MCF 10A (cell line): ENCODE measurements at places on chromosomes 4 and X. TPM values are rescaled to one million over a fixed set of nuclear protein-coding genes. Genes with fewer than 3 reads are reported as not detected.

GRCh38 chrX:40931921-40932320, 153.3 kb upstream of the USP9X start:
- DNase-seq: peak; percentile 49
- H3K36me3 ChIP-seq: no peaks in the 10 kb centered on the region
- no peak overlapping the region for H3K4me3 ChIP-seq
- peaks cover 13% of the 10 kb centered on the region for H3K4me1 ChIP-seq
- peaks cover 48% of the 10 kb centered on the region for H3K27me3 ChIP-seq
- no peak overlapping the region for H3K27ac ChIP-seq

DNA sequence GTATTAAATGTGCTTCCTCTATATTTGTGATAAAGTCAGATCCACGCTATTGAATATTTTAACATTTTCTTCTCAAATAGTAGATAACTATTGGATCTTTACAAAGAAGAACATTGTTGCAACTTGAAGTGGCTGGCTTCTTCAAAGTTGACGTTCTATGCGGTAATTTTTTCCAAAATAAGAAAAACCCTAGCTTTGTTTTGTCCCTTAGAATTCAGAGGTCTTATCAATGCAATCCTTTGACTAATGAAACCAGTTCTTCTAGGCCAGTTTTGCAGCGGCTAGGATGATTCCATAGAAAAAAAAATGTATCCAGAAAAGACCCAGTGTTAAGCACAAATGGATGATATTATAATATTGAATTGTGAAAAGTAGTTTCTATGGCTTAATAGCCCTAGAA, 89.6 kb downstream of the ANTXR2 start:
- peaks cover 10% of the 10 kb centered on the region for H3K4me1 ChIP-seq
- DNase-seq: no peak

GRCh38 chrX:69028006-69028760, 137.1 kb downstream of the PJA1 start:
- no peaks in the 10 kb centered on the region for H3K36me3 ChIP-seq
- H3K4me1 ChIP-seq: peaks cover 28% of the 10 kb centered on the region
- H3K27ac ChIP-seq: peak overlapping the region; percentile 17
- H3K27me3 ChIP-seq: peaks cover 48% of the 10 kb centered on the region

DNA sequence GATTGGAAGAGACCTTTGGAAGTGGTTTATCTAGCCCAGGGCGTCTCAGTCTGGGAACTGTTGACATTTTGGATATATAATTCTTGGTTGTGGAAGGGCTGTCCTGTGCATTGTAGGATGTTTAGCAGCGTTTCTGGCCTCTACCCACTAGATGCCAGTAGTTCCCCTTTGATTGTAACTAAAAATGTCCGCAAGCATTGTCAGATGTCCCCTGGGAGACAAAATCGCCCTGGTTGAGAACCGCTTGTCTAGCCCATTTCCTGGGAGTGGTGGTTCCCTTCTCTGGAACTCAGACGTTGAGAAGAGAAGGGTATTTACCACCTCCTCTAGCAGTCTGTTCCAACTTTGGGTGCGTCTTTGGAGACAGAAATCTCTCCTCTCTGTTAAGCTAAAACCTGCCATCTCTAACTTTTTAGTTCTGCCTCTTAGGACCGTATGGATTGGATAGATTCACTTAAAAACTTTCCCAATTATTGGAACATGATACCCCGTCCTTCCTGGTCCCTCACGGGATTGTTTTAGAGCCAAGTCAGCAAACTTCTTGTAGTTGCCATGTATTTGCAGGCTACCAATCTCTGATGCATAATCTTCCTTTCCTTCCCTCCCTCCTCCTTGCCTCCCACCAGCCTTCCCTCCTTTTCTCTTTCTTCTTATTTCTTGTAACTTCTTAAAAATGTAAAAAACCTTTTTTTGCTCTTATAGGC, 13.9 kb downstream of the TMEM165 start:
- no peak overlapping the region for H3K4me3 ChIP-seq
- no peak for DNase-seq
- H3K4me1 ChIP-seq: peaks cover 15% of the 10 kb centered on the region
- H3K36me3 ChIP-seq: peaks cover 39% of the 10 kb centered on the region
- peak overlapping the region; percentile 66 for H3K27ac ChIP-seq

DNA sequence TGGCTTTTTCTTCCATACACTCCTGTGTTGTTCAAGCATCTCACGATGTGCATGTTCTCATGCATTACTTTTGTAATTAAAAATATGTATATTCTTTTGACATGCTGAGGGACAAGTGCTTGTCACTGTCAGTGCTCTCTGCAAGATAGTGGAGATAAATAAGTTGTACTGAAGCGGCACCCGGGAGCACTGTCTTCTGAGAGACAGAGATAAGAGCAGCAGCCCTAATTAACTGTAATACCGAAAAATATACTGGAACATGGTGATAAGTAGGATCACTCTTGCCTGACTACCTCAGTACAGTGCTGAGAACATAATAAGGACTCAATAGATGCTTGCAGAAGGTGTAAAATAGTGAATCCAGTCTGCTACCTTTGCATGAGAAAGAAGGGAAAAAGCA, 9.4 kb upstream of the GPR173 start:
- peaks cover 94% of the 10 kb centered on the region for H3K27me3 ChIP-seq
- no peaks in the 10 kb centered on the region for H3K36me3 ChIP-seq
- no peaks in the 10 kb centered on the region for H3K4me1 ChIP-seq
- no peak overlapping the region for H3K27ac ChIP-seq
- DNase-seq: no peak

GRCh38 chrX:12890467-12890866, 16.0 kb upstream of the TLR8 start:
- no peak overlapping the region for H3K4me3 ChIP-seq
- no peaks in the 10 kb centered on the region for H3K36me3 ChIP-seq

- H3K27ac ChIP-seq: no peak overlapping the region
- no peak overlapping the region for H3K4me3 ChIP-seq
- no peaks in the 10 kb centered on the region for H3K4me1 ChIP-seq
- no peaks in the 10 kb centered on the region for H3K36me3 ChIP-seq
- DNase-seq: no peak
Measured at GRCh38 chr4:89067417-89067816, 10.4 kb upstream of the FAM13A start.

GRCh38 chr4:71009890-71010588, 16.6 kb downstream of the DCK start:
- H3K4me3 ChIP-seq: no peak overlapping the region
- peaks cover 12% of the 10 kb centered on the region for H3K4me1 ChIP-seq
- H3K36me3 ChIP-seq: no peaks in the 10 kb centered on the region
- peak; percentile 46 for DNase-seq
- no peaks in the 10 kb centered on the region for H3K27me3 ChIP-seq

DNA sequence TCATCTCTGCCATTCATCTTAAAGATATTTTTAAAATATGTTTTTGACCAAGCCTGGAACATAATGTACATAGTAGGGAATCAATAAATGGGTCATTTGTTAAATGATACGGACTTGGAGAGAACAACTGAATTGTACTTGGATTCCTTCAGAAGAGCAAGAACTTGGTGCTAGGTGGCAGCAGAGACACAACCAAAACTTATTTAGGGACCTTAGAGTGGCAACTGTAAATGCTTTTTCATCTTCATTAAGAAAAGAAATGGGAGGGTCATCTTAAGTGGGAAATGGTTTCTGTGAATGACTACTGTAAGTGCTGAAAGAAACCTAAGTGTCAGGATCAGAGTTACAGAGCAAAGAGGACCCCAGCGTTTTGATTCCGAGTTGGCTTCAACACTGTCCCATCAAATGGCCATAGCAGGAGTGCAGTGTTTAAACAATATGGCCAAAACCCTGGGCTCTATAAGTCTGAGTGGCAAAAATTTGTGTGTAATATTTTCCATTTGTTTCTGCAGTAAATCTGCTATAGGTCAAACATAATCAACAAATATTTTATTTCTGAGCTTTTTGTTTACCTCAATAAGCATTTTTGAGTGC, 213.6 kb downstream of the PALLD start:
- no peak overlapping the region for H3K4me3 ChIP-seq
- H3K27me3 ChIP-seq: no peaks in the 10 kb centered on the region
- H3K4me1 ChIP-seq: peaks cover 16% of the 10 kb centered on the region
- peak overlapping the region; percentile 46 for H3K27ac ChIP-seq

- peaks cover 8% of the 10 kb centered on the region for H3K4me1 ChIP-seq
- no peak for DNase-seq
- H3K4me3 ChIP-seq: no peak overlapping the region
- H3K27me3 ChIP-seq: no peaks in the 10 kb centered on the region
- peak overlapping the region; percentile 70 for H3K27ac ChIP-seq
Measured at GRCh38 chr4:151173871-151174270, 74.4 kb downstream of the RPS3A start.

- peak overlapping the region; percentile 75 for H3K4me3 ChIP-seq
- peak overlapping the region; percentile 78 for H3K27ac ChIP-seq
- H3K36me3 ChIP-seq: no peaks in the 10 kb centered on the region
- DNase-seq: peak; percentile 64
- peaks cover 20% of the 10 kb centered on the region for H3K4me1 ChIP-seq
Measured at GRCh38 chr4:30720661-30721184, 554 bp downstream of the PCDH7 start.

- DNase-seq: no peak
- H3K36me3 ChIP-seq: no peaks in the 10 kb centered on the region
- no peak overlapping the region for H3K27ac ChIP-seq
- H3K27me3 ChIP-seq: peaks cover 39% of the 10 kb centered on the region
- H3K4me1 ChIP-seq: no peaks in the 10 kb centered on the region
- no peak overlapping the region for H3K4me3 ChIP-seq
Measured at GRCh38 chrX:3403748-3404147, 57.3 kb upstream of the MXRA5 start.

DNA sequence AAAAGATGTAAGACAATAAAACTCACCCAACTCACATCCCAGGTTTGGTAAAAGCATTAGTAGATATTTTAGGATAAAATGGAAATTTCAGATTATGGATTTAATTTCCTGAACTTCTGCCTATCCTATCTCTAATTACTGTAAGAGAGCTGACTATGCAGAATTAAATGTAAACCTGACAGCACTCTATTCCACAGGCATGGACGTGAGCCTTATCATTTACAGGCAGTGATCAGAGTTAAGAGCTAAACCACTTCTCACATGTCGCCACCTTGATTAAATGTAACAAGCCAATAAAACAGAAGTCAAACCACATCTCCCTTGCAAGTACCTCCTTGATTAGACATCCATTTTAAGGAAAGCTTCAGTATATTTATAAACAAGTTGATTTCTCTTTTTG, 97.5 kb upstream of the CBR4 start:
- no peak overlapping the region for H3K27ac ChIP-seq
- no peaks in the 10 kb centered on the region for H3K27me3 ChIP-seq
- DNase-seq: no peak
- no peak overlapping the region for H3K4me3 ChIP-seq

DNA sequence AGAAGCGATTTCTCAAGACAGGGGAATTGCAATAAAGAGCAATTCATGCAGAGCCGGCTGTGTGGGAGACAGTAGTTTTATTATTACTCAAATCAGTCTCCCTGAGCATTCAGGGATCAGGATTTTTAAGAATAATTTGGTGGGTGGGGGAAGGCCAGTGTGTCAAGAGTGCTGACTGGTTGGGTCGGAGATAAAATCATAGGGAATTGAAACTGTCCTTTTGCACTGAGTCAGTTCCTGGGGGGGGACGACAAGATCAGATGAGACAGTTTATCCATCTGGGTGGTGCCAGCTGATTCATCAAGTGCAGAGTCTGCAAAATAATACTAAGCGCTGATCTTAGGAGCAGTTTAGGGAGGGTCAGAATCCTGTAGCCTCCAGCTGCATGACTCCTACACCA, 502.4 kb downstream of the NLGN4X start:
- H3K27ac ChIP-seq: peak overlapping the region; percentile 43
- peaks cover 7% of the 10 kb centered on the region for H3K4me1 ChIP-seq
- H3K36me3 ChIP-seq: peaks cover 6% of the 10 kb centered on the region
- H3K4me3 ChIP-seq: peak overlapping the region; percentile 36
- no peak for DNase-seq
- no peaks in the 10 kb centered on the region for H3K27me3 ChIP-seq

GRCh38 chr4:19514276-19515070, 737.2 kb upstream of the SLIT2 start:
- DNase-seq: no peak
- H3K36me3 ChIP-seq: no peaks in the 10 kb centered on the region
- no peak overlapping the region for H3K4me3 ChIP-seq

- H3K27ac ChIP-seq: peak overlapping the region; percentile 28
- peaks cover 15% of the 10 kb centered on the region for H3K4me1 ChIP-seq
- no peak overlapping the region for H3K4me3 ChIP-seq
- H3K36me3 ChIP-seq: no peaks in the 10 kb centered on the region
Measured at GRCh38 chr4:137968956-137969678, 273.0 kb downstream of the SLC7A11 start.

- H3K27ac ChIP-seq: no peak overlapping the region
- peaks cover 27% of the 10 kb centered on the region for H3K4me1 ChIP-seq
- no peak for DNase-seq
Measured at GRCh38 chr4:99024481-99025275, 29.2 kb downstream of the METAP1 start.

DNA sequence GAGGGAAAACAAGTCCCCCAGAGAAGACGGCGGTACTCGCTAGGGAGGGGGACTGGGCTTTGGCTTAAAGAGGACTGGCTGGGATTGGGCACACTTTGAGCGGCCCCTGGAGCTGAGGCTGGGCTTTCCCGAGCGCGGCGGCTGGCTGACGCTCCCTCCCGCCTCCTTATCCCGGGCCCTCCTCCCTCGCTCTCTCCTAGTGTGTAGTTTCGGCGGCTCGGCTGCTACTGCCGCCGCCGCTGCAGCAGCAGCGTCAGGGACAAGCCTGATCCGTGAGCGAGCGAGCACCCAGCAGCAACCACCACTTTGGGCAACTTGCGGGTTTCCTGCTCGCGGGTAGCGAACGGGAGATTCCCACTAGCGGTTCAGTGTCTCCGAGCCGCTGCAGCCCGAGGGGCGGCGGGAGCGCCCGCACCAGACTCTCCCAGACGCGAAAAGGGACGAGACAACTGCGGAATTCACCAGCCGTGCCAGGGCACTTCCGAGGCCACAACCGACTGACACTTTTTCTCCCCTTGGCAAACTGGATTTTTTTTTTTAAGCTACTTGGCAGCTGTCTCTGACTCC, 632 bp upstream of the PCDH7 start:
- H3K4me1 ChIP-seq: peaks cover 20% of the 10 kb centered on the region
- no peaks in the 10 kb centered on the region for H3K27me3 ChIP-seq
- peak; percentile 83 for DNase-seq
- no peaks in the 10 kb centered on the region for H3K36me3 ChIP-seq
- H3K27ac ChIP-seq: peak overlapping the region; percentile 1

- peak; percentile 49 for DNase-seq
- H3K36me3 ChIP-seq: no peaks in the 10 kb centered on the region
- H3K27ac ChIP-seq: peak overlapping the region; percentile 68
- no peaks in the 10 kb centered on the region for H3K27me3 ChIP-seq
Measured at GRCh38 chr4:67861513-67861912, 22.3 kb downstream of the TMPRSS11D start.

GRCh38 chrX:121581885-121582284, 534.5 kb downstream of the GLUD2 start:
- no peak overlapping the region for H3K27ac ChIP-seq
- H3K27me3 ChIP-seq: no peaks in the 10 kb centered on the region
- no peak overlapping the region for H3K4me3 ChIP-seq
- peak; percentile 17 for DNase-seq
- no peaks in the 10 kb centered on the region for H3K36me3 ChIP-seq
- no peaks in the 10 kb centered on the region for H3K4me1 ChIP-seq

- no peaks in the 10 kb centered on the region for H3K4me1 ChIP-seq
- peaks cover 11% of the 10 kb centered on the region for H3K27me3 ChIP-seq
- peak; percentile 60 for DNase-seq
- H3K36me3 ChIP-seq: no peaks in the 10 kb centered on the region
- peak within 1 kb of the TSS; percentile 63 for H3K4me3 ChIP-seq
Measured at GRCh38 chrX:129540068-129540653, at the start of gene OCRL. Gene OCRL, plus strand, starts transcription at chrX:129540259. Its CDS starts 181 bp downstream, at chrX:129540440.

Gene RASGEF1B
- total RNA-seq: 4.8 and 5.4 TPM in 2 replicates

Gene CT47B1
- total RNA-seq: not detected in 2 replicates

Gene SMS
- total RNA-seq: 160 and 181 TPM in 2 replicates

Gene PRKX
- 35.3 and 35.6 TPM in 2 replicates for total RNA-seq

Gene BMX
- total RNA-seq: not detected in 2 replicates

Gene EDA
- 1.1 and 1.3 TPM in 2 replicates for total RNA-seq

Gene SPATA4
- 0.21 and 0.44 TPM in 2 replicates for total RNA-seq

Gene APOOL
- total RNA-seq: 26.3 and 33.8 TPM in 2 replicates

Gene PRR32
- total RNA-seq: not detected in 2 replicates

Gene SMPX
- not detected in 2 replicates for total RNA-seq

Gene ETDB
- not detected in 2 replicates for total RNA-seq

Gene SOWAHD
- not detected in 2 replicates for total RNA-seq
